SJSA1 (cell line): ENCODE measurements at places on chromosomes 12 and 14.

- no peak for DNase-seq
Observed at GRCh38 chr12:11677093-11677492, 27.6 kb downstream of the ETV6 start.

GRCh38 chr12:7059780-7060179, 738 bp upstream of the C1S start:
- DNase-seq, result no peak

DNA sequence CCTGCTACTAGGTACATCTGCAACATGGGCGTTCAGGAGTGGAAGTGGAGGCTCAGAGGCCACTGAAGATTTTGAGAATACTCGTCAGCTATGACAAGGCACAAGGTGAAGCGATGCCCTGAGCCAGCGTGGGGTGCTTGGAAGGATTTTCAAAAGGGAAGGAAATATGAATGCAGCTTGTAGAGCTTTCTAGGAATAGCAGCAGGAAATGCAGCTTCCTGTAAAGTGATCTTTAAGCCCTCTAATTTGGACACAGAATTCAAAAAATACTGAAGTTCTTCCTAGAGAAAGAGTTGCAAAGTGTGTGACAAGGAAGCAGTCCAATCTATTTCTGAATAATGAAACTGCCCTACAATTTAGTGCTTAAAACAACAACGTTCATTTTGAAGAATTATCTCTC, 13.2 kb upstream of the C1S start:
- DNase-seq, result no peak

- peak; percentile 27 for DNase-seq
Observed at GRCh38 chr12:56634242-56634836, 4.2 kb upstream of the BAZ2A start.

DNA sequence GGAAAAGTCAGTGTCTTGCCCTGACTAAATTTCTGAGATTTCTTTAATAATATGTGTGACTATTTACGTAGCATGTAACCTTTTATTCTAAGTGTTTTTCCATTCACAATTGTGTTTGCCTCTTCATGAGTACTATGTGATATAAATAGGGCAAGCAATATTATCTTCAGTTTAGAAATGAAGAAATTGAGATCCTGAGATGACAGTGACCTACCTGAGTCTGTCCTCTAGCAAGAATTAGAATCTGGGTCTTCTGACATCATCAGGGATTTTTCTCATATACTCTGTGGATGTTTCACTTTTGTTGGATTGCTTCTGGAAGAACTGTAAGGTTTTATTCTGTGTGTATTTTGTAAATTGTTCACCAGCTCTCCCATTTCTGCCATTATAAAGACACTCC, 35.0 kb downstream of the TMTC2 start:
- no peak for DNase-seq

DNA sequence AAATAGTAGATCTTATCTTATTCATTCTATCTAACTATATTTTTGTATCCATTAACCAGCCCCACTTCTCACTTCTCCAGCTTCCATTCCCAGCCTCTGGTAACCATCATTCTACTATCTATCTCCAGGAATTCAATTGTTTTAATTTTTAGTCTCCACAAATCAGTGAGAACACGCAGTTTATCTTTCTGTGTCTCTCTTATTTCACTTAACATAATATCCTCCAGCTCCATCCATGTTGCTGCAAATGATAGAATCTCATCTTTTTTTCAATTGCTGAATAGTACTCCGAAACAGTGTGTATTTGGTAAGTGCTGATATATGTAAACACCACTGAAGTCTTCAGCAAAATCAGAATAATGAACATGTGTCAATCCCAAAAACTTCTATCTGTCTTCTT, 587.2 kb upstream of the ATP2B1 start:
- no peak for DNase-seq

DNA sequence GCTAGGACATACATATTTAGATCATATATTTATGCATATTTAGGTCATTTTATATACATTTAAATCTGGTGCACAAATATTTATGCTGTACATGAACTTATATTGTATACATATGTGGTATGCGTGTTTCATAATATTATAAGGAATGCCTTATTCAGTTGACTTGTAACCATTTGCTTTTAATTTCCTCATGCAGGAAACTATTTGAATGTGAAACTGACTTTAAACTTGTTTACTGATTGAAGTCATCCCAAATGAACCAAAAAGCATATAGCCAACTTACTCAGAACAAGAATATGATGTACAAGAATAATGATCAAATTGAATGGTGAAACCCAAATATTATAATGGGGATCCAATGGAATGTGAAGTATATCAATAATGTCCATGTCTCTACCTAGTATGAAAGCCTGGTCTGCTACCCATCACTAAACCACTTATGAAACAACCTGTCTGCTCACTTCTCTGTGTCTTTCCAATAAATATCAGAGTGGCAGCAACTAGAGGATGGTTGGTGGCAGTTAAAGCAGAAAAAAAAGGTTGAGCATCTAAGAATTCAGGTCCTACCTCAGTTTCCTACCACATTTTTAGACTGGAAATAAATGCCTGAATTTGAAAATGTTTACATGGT, 38.3 kb downstream of the RPS6KA5 start:
- DNase-seq, result no peak

DNA sequence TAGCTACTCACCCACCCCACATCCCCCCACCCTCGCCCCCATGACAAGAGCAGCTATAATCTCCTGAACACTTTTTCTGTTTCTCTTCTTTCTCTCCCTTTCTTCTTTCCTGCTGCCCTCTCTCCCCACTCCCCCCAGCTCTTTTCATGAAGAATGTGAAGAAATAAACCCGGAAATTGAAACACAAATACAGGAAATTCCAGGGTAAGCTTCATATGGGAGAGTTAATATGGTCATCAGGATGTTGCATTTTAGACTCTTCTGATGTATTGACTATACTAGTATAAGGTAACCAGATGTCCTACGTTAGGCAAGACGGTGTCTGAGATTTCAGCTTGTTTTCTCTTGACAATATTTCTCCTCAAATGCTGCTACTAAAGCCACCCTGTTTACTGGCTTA, 41.6 kb upstream of the LRIG3 start:
- DNase-seq, result no peak
